Muscle of back (tissue), 13 donors: ENCODE measurements at places on chromosomes 5 and 9.

DNA sequence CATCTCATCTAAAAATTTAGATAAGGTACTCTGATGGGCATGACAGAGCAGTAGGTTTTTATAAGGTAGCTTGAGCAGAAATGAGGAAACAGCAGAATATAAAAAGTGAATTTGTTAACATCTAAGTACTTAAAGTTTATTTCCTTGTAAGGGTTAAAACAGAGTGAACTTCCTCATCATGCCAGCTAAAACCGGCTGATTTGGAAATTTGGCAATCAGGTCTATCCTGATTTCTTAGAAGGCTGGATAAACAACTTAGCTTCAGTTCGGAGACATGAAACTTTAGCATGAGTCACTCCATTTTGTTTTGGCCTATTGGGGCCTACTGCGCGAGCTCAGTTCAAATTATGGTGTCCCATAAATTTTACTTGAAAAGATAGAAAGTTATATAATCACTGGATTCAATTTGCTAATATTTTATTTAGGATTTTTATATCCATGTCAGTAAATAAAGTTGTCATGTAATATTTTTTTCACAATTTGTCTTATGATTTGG lies 241.6 kb upstream of the RORB start:
- no peak for DNase-seq

DNA sequence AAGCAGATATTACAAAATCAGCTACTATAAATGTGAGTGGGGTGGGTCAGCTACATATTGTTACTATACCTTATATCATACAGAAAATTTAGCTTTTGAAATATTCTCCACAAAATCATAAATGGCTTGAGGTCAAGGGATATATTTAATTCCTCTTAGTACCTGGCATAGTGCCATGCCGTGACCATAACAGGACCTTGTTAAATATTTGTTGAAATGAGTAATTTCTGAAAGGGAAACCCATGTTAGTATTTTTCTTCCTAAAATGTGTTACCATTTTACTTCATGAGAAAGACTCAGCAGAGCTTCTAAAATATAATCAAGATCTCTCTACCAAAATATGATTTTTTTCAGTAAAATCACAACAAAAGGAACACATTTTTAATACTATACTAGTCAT lies 14.8 kb downstream of the ATP10B start:
- no peak for DNase-seq

GRCh38 chr5:114447084-114447773 lies 85.4 kb downstream of the KCNN2 start:
- DNase-seq = no peak

DNA sequence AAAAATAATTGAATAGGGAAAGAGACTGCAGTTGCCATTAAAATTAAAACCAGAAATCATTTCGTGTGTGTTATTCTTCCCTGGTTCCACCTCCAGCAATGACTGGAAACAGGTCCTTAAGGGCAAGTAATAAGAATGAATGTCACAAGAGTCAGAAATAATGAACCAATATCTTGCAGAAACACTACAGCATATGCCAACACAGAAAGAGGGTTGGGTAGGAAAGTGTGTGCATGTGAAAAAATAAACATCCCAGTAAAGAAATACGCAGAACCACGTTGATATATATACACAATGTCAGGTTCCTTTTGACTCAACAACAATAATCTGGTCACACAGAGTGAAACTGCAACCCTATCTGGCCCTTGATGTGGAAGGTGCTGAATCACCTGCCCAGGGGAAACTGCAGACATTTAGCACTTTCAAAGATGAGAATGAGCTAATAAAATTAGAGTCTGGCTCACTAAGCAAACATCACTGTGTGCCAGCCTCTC lies 15.0 kb downstream of the HMHB1 start:
- DNase-seq = no peak

DNA sequence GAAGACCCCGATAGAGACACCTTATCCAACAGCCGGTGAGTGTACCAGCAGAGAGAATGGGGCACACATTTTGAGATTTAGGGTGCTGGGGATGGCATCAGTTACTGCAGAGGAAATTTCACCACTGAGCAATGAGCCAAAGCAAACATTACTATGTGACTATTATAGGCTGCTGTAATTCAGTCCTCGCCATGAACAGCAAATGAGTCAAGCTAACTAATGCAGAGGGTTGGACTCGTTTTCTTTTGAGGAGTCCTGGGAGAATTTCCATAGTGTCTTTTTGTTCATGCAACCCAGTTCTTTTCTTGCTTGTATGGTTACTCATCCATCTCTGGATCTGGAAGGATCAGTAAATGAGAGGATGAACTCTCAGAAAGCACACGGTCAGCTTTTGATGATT lies 323.8 kb downstream of the PSAT1 start:
- DNase-seq = no peak
